GM23338 (cell line): ENCODE measurements at places on chromosomes 7 and 10. TPM values are rescaled to one million over a fixed set of nuclear protein-coding genes. Genes with fewer than 3 reads are reported as not detected.

Gene EPHB4
- total RNA-seq: 145 and 164 TPM in 2 replicates

DNA sequence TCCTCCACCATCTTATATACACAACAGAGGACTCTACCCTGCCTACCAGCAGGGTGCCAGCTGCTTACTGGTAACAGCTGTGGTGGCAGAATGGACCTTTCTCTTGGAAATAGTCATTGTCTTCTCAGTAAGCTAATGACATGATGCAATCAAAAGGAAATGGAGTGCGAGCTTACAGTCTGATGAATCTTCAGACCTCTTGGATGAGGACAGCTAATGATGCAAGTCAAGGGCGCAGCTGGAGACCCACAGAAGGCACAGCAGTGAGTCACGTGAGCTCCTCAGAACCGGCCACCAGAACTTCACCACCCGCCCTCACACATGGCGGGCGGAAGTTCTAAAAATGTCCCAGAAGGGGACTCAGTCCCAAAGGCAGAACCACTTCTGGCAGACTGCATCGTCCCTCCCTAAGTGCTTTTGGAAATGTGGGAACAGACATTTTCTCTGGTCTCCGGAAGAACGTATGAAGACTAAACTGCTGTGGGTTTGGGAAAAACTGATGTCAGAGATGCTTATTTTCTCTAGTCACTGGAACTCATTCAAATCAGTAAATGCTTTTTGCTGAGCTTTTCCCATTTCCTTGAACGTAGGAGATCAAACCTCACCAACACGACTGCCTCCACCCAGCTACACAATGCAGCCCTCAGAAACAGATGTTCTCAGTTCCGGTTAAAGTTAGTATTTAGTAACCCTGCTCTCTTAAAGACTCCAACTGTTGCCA is 96.4 kb downstream of the FAS start:
- no peak overlapping the region for H3K4me3 ChIP-seq
- peak overlapping the region; percentile 57; the same call in 1 of the 2 replicates for H3K27ac ChIP-seq
- peaks cover 6% of the 10 kb centered on the region; the same call in 1 of the 2 replicates for H3K4me1 ChIP-seq
- H3K27me3 ChIP-seq: no peaks in the 10 kb centered on the region

DNA sequence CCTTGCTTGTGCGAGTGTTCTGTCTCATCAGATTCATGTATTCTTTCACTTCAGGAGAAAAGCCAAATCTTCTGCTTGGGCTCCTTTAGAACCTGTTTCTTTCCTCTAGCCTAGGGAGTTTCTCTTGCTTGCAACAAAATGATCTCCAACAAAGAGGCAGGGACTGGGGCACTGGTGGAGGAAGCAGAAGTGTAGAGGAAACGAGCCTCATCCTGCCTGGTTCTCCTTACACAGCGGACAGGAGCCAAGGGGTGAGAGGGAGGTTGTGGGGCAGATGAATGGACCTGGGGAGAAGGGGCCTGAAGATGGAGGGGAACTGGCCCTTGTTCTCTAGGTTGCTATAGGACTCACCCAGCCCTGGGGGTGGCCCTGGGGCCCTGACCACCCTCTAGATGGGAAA is 141.1 kb downstream of the PKD1L1 start:
- H3K27me3 ChIP-seq: no peaks in the 10 kb centered on the region
- H3K36me3 ChIP-seq: no peaks in the 10 kb centered on the region
- H3K4me1 ChIP-seq: no peaks in the 10 kb centered on the region

GRCh38 chr7:141463986-141464385 is 87.2 kb upstream of the AGK start:
- DNase-seq: no peak
- H3K27ac ChIP-seq: no peak overlapping the region
- no peaks in the 10 kb centered on the region for H3K27me3 ChIP-seq
- H3K4me1 ChIP-seq: 0 out of 2 replicates have a peak, but pooled peaks cover 4% of the 10 kb centered on the region
- H3K36me3 ChIP-seq: no peaks in the 10 kb centered on the region

Gene WEE2
- total RNA-seq: 0.16 TPM in 1 of 2 replicates, not detected in the other

Gene POLR2J2
- total RNA-seq: 0.50 and 3.8 TPM in 2 replicates

- H3K27me3 ChIP-seq: no peaks in the 10 kb centered on the region
- no peak for DNase-seq
- H3K4me1 ChIP-seq: peaks cover 17% of the 10 kb centered on the region; the same call in 1 of the 2 replicates
- H3K36me3 ChIP-seq: no peaks in the 10 kb centered on the region
- no peak overlapping the region for H3K4me3 ChIP-seq
Measured at GRCh38 chr10:129605986-129606518, 139.0 kb downstream of the MGMT start.

- H3K4me1 ChIP-seq: peaks cover 77% of the 10 kb centered on the region
- no peaks in the 10 kb centered on the region for H3K36me3 ChIP-seq
- no peak for DNase-seq
- peak overlapping the region; percentile 81 for H3K27ac ChIP-seq
- H3K4me3 ChIP-seq: peak overlapping the region; percentile 8
Measured at GRCh38 chr10:86798611-86799010, 42.2 kb downstream of the BMPR1A start.

Gene FAM25C
- total RNA-seq: not detected in 2 replicates

- peaks cover 30% of the 10 kb centered on the region for H3K4me1 ChIP-seq
- peak; percentile 84 for DNase-seq
- no peak within 1 kb of the TSS for H3K27ac ChIP-seq
- H3K4me3 ChIP-seq: peak within 1 kb of the TSS; percentile 79
- H3K27me3 ChIP-seq: peaks cover 12% of the 10 kb centered on the region
- H3K36me3 ChIP-seq: no peaks in the 10 kb centered on the region
Measured at GRCh38 chr10:109922976-109923921, at the start of gene XPNPEP1. Gene XPNPEP1 (minus strand): TSS chr10:109923511. CDS start chr10:109923433, 78 bp downstream.

Gene H2BK1
- not detected in 2 replicates for total RNA-seq

- no peak overlapping the region for H3K4me3 ChIP-seq
- H3K4me1 ChIP-seq: peaks cover 19% of the 10 kb centered on the region
- H3K27ac ChIP-seq: no peak overlapping the region
- DNase-seq: peak; percentile 86
Measured at GRCh38 chr10:100872034-100872791, 40.5 kb upstream of the SLF2 start.

Gene C10orf62
- not detected in 2 replicates for total RNA-seq

Gene OR6B1
- total RNA-seq: not detected in 2 replicates

DNA sequence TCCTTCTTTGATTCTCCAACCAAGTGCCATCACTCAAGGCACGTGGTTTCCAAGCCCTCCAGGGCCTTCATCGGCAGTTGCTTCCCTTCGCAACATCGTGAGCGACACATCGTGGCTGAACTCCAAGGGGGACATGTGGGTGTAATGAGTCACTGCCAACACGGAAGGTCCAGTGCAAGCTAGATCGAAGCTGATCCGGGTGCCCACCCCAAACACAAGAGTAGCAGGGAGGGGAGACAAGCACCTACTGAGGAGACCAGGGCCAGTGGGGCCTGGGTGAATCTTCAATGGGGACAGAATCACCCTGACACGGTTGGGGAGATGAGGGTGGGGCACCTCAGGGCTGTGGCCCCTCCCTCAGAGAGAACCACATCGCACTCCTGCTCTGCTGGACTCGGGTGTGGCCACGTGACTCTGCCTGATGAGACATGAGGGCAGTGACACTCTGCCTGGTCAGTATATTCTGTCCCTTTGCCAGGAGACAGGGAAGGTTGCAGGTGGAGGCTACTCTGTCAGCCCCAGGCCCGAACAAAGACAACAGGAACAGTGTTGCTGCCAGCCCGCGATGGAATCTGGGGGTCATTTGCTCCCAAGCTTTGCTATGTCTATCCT is 36.8 kb upstream of the HSPA12A start:
- no peaks in the 10 kb centered on the region for H3K36me3 ChIP-seq
- no peaks in the 10 kb centered on the region for H3K27me3 ChIP-seq
- no peak for DNase-seq
- H3K4me3 ChIP-seq: no peak overlapping the region

Gene HOXA4
- total RNA-seq: not detected in 2 replicates

- H3K4me1 ChIP-seq: no peaks in the 10 kb centered on the region
- H3K36me3 ChIP-seq: no peaks in the 10 kb centered on the region
- no peak overlapping the region for H3K27ac ChIP-seq
Measured at GRCh38 chr10:103499881-103500280, 6.4 kb downstream of the NEURL1 start.

DNA sequence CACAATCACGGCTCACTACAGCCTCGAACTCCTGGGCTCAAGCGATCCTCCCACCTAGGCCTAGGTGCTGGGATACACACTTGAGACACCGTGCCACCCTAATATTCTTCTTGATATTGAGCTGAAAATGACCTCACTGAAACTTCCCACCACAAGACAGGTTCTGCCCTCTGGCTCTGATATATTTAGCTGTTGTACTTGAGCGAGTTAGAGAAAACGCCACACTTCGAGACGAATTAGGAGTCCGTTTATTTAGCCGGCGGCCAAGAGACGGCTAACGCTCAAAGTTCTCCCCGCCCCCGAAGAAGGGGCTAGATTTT is 17.9 kb downstream of the ZC3HAV1 start:
- H3K27ac ChIP-seq: no peak overlapping the region; the same call in 1 of the 2 replicates
- no peak for DNase-seq
- H3K4me1 ChIP-seq: peaks cover 35% of the 10 kb centered on the region
- H3K4me3 ChIP-seq: no peak overlapping the region

Gene TBX20
- 0.12 and 0.69 TPM in 2 replicates for total RNA-seq

DNA sequence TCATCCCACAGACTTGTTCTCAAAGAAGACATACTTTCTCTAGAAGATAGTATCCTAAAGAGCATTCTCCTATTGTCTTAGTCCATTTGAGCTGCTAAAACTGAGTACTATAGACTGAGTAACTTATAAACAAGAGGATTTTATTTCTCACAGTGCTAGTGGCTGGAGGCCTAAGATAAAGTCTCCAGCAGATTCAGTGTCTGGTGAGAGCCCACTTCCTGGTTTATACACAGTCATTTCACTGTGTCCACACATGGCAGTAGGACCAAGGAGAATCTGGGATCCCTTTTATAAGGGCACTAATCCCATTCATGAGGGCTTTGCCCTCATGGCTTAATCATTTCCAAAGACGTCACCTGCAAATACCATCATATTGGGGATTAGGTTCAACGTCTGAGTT is 68.7 kb downstream of the LRRC17 start:
- H3K36me3 ChIP-seq: no peaks in the 10 kb centered on the region
- no peak overlapping the region for H3K4me3 ChIP-seq
- H3K27me3 ChIP-seq: no peaks in the 10 kb centered on the region
- H3K4me1 ChIP-seq: no peaks in the 10 kb centered on the region

DNA sequence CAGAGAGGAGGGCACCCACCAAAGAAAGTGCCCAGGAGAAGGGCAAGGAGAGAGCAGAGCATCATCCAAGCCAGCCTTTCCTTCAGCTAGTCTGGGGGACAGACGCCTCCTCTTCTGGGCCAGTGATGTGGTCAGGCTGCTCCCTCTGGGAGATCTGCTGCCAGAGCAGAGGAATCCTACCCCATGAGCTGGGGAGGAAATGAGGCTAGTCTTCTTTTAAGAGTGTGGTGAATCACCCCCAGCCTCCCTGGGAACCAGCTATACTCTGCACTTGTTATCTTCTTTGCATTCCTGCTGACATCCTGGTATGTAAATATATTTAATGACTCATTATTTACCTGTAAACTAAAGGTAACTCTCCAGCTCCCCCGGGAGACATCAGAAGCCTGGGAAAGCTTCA is 41.6 kb upstream of the EPHB6 start:
- no peaks in the 10 kb centered on the region for H3K27me3 ChIP-seq
- no peaks in the 10 kb centered on the region for H3K36me3 ChIP-seq
- H3K27ac ChIP-seq: peak overlapping the region; percentile 81
- DNase-seq: peak; percentile 86

Gene CALCR
- total RNA-seq: 1.4 and 1.6 TPM in 2 replicates

Gene NCF1
- total RNA-seq: 0.49 and 1.0 TPM in 2 replicates

- H3K27me3 ChIP-seq: no peaks in the 10 kb centered on the region
- H3K4me3 ChIP-seq: no peak overlapping the region
- H3K4me1 ChIP-seq: no peaks in the 10 kb centered on the region
- no peak overlapping the region for H3K27ac ChIP-seq
- no peaks in the 10 kb centered on the region for H3K36me3 ChIP-seq
- DNase-seq: no peak
Measured at GRCh38 chr7:69002416-69002815, 595.9 kb upstream of the AUTS2 start.

Gene ADAP1
- total RNA-seq: 4.3 and 9.6 TPM in 2 replicates

Gene NPY
- 3.1 TPM in 1 of 2 replicates, not detected in the other for total RNA-seq

- H3K4me1 ChIP-seq: peaks cover 14% of the 10 kb centered on the region
- no peak for DNase-seq
- no peak overlapping the region for H3K4me3 ChIP-seq
- H3K27ac ChIP-seq: no peak overlapping the region
Measured at GRCh38 chr10:17206210-17206709, 4.8 kb upstream of the TRDMT1 start.

Gene ASB13
- 16.5 and 20.2 TPM in 2 replicates for total RNA-seq

- no peak overlapping the region for H3K27ac ChIP-seq
- DNase-seq: peak; percentile 17
- H3K4me1 ChIP-seq: peaks cover 9% of the 10 kb centered on the region; the same call in 1 of the 2 replicates
- no peaks in the 10 kb centered on the region for H3K36me3 ChIP-seq
- H3K27me3 ChIP-seq: no peaks in the 10 kb centered on the region
Measured at GRCh38 chr7:46011059-46011458, 90.0 kb upstream of the IGFBP3 start.

GRCh38 chr7:16079723-16080122 is 341.6 kb downstream of the CRPPA start:
- no peak for DNase-seq
- no peak overlapping the region for H3K27ac ChIP-seq
- H3K4me1 ChIP-seq: 0 out of 2 replicates have a peak, but pooled peaks cover 8% of the 10 kb centered on the region
- no peaks in the 10 kb centered on the region for H3K36me3 ChIP-seq

DNA sequence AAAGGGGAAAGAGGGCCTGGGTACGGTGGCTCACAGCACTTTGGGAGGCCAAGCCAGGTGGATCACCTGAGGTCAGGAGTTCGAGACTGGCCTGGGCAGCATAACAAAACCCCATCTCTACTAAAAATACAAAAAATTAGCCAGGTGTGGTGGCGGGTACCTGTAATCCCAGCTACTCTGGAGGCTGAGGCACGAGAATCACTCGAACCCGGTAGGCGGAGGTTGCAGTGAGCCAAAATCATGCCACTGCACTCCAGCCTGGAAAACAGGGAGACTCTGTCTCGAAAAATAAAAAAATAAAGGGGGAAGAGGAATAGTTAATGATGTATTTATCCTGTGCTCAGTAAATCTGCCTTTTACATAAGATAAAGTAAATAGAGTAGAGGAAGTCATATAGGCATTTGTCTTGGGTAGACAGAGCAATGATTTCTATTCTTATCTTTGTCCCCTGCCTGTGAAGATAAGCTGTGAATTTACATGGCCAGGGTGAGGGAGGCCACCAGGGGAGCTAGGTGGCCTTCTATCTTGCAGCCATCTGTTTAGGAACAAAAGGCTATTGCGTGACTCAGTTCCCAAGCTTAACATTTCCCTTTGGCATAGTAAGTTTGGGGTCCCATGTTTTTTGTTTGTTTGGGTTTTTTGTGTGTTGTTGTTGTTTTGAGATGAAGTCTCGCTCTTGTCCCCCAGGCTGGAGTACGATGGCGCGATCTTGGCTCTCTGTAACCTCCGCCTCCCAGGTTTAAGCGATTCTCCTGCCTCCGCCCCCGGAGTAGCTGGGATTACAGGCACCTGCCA is 73.2 kb upstream of the GTF2I start:
- H3K4me1 ChIP-seq: no peaks in the 10 kb centered on the region; the same call in 1 of the 2 replicates
- H3K4me3 ChIP-seq: no peak overlapping the region
- peak; percentile 25 for DNase-seq
- peak overlapping the region; percentile 74; the same call in 1 of the 2 replicates for H3K27ac ChIP-seq
- no peaks in the 10 kb centered on the region for H3K27me3 ChIP-seq

- no peak overlapping the region for H3K4me3 ChIP-seq
- no peaks in the 10 kb centered on the region for H3K27me3 ChIP-seq
- DNase-seq: no peak
- H3K27ac ChIP-seq: no peak overlapping the region
Measured at GRCh38 chr10:49174261-49174925, 13.8 kb downstream of the TMEM273 start.
